ENCODE measurements at places on chromosomes 7 and 10.

DNA sequence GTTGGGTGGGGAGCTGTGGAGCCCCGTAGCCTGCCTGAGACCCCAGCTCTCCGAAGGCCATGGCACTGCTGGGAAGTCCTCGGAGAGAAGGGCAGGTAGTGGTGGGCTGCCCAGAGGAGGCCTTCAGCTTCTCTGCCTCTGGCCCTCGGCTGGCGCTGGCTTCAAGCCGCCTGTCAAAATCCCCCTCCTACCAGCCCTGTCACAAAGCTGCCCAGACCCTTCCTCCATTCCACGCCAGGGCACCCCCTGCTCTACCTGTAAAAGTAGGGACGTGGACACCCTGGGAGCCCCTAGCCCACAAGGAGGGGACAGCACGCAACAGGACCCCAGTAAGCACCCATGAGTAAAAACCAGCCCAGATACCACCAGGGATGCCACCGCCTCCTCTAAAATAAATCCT, 31.6 kb downstream of the MAD1L1 start:
- no peak for DNase-seq

- DNase-seq: no peak
Observed at GRCh38 chr7:5170251-5170650, 19.8 kb upstream of the WIPI2 start.

- DNase-seq: no peak
Observed at GRCh38 chr10:77197544-77197943, 440.1 kb downstream of the KCNMA1 start.

- DNase-seq: no peak
Observed at GRCh38 chr7:24455813-24456525, 117.3 kb upstream of the PALS2 start.

DNA sequence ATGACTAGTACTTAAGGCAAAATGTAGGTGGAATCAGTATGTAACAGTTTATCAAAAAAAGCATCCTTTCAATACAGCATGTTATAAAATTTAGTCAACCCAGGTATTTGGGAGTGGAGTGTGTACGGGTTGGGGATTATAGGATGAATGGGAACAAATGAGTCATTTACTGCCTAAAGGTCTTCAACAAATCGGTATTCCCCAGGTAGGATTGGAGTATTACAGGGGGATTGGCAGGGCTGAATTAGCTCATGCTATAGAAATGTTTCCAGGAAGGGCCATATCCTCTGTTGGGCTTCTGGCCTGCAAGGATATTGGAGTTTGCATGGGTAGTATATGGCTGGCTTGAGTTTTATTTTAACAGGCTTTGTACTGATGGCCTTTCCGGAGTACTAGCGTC, 723.7 kb downstream of the SORCS1 start:
- no peak for DNase-seq

GRCh38 chr10:21293518-21294356, 231.7 kb downstream of the SKIDA1 start:
- DNase-seq: no peak

GRCh38 chr10:126637501-126637900, 33.0 kb downstream of the C10orf90 start:
- DNase-seq: no peak

GRCh38 chr7:27870595-27870994, 130.6 kb downstream of the TAX1BP1 start:
- no peak for DNase-seq

DNA sequence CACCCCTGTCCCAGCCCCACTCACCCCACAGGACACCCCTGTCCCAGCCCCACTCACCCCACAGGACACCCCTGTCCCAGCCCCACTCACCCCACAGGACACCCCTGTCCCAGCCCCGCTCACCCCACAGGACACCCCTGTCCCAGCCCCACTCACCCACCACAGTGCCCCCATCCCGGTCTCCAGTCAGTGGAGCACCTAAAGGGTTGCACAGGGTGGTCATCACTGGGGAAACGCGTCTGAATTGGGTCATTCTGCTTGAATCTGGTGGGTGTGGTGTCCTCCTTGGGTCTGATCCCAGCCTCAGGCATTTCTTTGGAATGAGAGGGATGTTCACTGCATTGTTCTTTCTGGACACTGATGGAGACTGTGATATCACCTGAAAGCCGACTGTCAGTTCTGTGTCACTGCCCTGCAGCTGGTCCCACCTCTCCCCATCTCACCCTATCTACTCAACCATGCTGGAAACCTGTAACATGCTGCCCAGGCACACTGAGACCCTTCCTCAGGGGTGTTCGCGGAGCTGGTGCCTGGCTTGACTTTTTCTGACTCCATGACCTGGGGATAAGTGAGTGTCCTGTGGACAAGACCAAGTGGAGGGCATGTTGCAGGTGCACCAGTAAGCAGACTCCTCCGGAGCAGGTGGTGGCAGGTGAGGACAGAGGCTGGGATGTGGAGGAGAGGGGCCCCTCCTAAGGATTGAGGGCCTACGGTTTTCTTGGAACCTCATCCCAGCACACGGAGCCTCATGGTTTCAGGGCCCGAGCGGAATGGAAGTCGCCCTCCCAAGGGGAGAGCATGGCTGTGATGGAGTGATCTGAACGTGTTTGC, 262.5 kb upstream of the PPP2R2D start:
- no peak for DNase-seq

- no peak for DNase-seq
Observed at GRCh38 chr10:119973281-119973680, 80.8 kb downstream of the SEC23IP start.

DNA sequence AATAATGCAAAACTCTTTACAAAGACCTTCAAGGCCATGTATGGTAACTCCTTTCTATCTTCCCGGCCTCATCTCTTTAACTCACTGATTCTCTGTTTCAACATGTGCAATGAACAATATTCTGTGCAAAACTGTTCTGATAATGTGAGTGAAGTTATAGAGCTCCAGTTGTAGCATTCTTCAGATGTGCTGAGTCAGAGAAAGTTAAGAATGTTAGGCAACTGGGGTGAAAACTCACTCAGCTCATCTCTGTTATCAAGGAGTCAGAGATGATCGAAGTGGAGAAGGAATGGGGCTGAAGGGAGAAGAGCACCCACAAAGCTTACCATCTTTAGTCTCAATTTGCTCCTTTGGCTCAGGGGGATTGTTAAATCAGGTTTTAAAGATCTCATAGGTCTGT, 344.7 kb upstream of the NPSR1 start:
- DNase-seq: peak; percentile 27

- no peak for DNase-seq
Observed at GRCh38 chr7:130942211-130942964, 208.4 kb upstream of the KLF14 start.

Data from fibroblast of skin of left quadriceps (primary cell).